ENCODE measurements at places on chromosomes 7 and 10. TPM values are rescaled to one million over a fixed set of nuclear protein-coding genes. Genes with fewer than 3 reads are reported as not detected.

GRCh38 chr10:31204090-31204489, 114.9 kb upstream of the ZEB1 start:
- peak; percentile 26 for DNase-seq

GRCh38 chr7:3762146-3762831, 461.2 kb downstream of the SDK1 start:
- DNase-seq, result no peak

GRCh38 chr10:83533290-83533689, 606.0 kb upstream of the GHITM start:
- no peak for DNase-seq

DNA sequence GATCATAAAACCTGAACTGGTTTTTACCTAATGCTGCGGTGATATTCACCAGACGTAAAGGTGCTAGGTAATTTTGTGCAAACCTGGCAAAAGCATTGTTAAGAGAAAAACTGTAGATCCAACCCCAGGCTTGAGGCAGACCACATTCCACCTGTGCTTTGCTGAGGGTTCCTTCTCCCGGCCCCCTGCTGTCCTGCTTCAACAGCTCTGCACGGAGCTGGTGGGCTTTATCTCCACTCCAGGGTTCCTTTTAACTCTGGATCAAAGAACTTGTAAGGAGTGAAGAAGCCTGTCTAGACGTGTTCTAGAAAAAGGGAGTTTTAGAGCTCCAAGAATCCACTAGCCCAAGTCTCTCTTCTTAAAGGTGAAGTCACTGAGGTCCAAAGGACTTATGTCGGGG, 87.5 kb upstream of the NMT2 start:
- no peak for DNase-seq

FAM241B gene
- total RNA-seq, result 4.4 TPM

Data from astrocyte (in vitro differentiated cells and primary cell).